Thyroid gland (tissue), 4 donors: ENCODE measurements at places on chromosomes 3 and 15. TPM values are rescaled to one million over a fixed set of nuclear protein-coding genes. Genes with fewer than 3 reads are reported as not detected.

Gene PPP1R2
- total RNA-seq: 113 TPM

DNA sequence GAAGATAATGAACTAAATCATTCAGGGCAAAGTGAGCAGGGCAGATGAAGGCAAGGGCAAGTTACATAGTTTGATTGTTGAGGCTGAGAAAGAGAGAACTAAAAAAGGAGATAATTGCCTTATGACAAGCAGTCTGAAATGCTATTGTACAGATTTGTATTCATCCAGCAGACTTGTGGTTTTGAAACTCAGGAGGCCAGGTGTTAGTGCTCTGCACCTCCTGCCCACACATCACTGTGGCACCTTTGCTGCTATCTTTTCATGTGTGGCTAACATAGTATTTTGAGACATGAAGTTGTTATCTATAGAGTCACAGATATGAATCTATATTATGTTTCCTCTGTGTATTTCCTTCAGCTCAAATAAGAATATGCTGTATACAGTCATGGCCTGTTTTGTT, 24.3 kb upstream of the SUCLG2 start:
- no peak for DNase-seq

Gene CHDH
- total RNA-seq: 4.7 TPM

DNA sequence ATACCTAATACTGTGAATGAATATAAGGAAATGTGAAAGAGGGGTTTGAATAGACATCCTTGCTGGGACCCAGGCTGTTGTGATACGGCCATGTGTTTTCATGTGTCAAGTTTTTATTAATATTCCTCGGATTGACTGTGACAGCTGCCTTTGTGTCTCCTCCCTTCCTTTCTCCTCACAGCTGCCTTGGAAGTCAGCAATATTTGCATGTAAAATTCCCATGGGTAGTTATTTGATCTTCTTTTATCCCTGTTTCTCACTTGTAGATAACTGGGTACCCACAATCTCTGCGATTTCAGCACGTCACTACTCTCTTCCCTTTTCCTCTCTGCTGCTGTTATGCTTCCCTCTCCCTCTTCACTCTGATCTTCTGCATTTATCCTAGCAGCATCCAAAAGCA, 9.4 kb downstream of the GPR156 start:
- DNase-seq: no peak

GRCh38 chr3:134294302-134295280, 43.9 kb upstream of the RYK start:
- DNase-seq: no peak

Gene NLGN1
- total RNA-seq: 2.4 TPM

- no peak for DNase-seq
Observed at GRCh38 chr3:129633751-129634481, 27.4 kb upstream of the PLXND1 start.

DNA sequence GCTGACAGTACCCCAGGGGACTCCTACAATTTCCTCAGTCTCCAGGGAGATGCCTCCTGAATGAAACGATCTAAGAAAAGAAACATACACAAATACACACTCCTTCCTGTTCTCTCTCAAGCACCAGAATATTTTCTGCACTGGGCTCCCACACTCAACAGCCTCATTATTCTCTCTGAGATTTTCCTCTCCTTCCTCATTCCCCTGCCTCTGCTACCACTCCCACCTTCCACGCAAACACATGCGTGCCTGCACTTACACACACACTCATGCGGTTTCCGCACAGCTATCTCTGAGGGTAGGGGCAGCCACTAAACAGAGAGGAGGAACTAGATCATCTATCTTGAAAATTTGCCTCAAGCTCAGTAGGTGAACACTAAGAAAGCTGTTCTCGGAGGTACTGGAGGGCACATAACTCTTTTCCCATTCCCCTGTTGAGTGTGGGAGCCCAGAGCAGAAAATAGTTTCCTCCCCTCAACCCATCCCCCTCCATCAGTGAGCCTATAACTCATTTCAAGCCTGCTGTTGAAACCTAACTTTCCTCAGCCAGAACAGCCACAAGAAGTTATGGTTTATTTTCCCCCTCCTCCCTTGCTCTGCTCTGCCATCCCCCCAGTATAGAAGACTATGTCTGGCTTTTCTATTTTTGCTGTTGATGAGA, 30.5 kb upstream of the TIPARP start:
- DNase-seq: no peak

GRCh38 chr3:159902546-159903314, 85.9 kb upstream of the IL12A start:
- DNase-seq: no peak

Gene CADM2
- total RNA-seq: 4.2 TPM

DNA sequence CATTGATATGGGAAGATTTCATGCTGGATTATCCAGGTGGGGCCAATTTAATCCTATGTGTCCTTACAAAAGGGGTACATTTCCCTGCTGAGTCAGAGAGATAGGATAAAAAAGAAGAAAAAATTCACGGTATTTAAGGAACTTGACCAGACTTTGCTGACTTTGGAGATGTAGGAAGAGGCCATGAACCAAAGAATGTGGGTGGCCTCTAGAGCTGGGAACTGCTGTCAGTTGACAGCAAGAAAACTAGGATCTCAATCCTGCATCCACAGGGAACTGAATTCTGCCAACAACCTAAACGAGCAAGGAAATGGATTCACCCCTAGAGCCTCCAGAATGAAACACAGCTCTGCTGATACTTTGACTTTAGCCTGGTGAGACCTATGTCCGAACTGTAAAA, 148.1 kb upstream of the SLC24A5 start:
- DNase-seq: no peak

Gene NEK10
- 2.3 TPM for total RNA-seq

- no peak for DNase-seq
Observed at GRCh38 chr3:195302431-195302830, 31.5 kb upstream of the XXYLT1 start.

Gene SOX2
- total RNA-seq: not detected

Gene NXPE3
- total RNA-seq: 10.6 TPM

- no peak for DNase-seq
Observed at GRCh38 chr3:135147657-135148056, 352.6 kb downstream of the EPHB1 start.

Gene SIDT1
- 2.7 TPM for total RNA-seq

Gene TNFSF10
- 178 TPM for total RNA-seq

Gene ST3GAL6
- total RNA-seq: 12.0 TPM

Gene TMC3
- total RNA-seq: not detected

GRCh38 chr3:129892486-129892856, 1.0 kb downstream of the TMCC1 start:
- peak; percentile 5 for DNase-seq

Gene DISP2
- total RNA-seq: 3.9 TPM

DNA sequence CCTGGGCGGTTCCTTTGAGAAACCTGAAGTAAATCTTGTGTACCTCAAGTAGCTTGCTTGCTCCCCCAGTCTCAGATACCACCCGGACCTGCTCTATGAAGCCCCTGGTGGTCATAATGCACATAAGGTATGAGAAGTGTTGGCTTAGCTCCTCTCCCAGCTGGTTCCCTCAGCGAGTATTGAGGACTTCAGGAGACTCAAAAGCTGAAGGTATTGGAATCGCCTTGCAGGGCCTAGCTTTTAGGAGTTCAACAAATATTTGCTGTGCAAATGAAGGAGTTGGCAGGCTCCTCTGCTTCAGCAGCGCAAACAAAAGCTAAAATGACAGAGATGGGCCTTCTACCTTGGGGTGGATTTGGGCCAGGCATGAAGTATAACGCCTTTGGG, 1.7 kb downstream of the CMTM8 start:
- DNase-seq: peak; percentile 18

GRCh38 chr3:120418866-120419490, 31.8 kb downstream of the FSTL1 start:
- DNase-seq: peak; percentile 72
